NCI-H1092 (cell line): ENCODE measurements at places on chromosomes 1 and 21.

DNA sequence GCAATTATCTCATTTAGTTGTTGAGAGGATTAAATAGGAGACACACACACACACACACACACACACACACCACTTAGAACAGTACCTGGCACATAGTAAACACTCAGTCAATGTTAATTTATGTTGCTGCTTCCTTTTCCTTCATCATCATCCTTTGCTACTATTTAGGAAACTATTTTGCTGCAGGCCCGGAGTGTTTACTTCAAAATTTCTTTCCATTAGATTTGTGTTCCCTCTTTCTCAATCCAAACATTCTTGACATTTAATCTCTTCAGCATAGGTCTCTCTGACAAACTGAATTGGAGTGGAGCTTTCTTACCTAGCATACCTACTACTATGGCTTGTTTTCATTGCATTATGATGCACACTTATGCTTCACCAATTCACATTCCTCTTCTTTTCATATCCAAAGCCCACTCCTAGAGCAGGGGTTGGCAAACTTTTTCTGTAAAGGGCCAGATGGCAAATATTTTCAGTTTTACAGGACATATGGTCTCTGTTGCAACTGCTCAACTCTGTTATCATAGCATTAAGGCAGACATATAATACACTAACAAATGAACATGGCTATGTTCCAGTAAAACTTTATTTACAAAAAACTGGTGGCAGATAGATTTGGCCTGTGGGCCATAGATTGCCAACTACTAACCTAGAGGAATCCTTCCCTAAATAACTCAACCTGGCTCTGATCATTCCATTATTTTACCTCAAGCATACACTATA is 49.5 kb downstream of the SCMH1 start:
- no peak for DNase-seq

DNA sequence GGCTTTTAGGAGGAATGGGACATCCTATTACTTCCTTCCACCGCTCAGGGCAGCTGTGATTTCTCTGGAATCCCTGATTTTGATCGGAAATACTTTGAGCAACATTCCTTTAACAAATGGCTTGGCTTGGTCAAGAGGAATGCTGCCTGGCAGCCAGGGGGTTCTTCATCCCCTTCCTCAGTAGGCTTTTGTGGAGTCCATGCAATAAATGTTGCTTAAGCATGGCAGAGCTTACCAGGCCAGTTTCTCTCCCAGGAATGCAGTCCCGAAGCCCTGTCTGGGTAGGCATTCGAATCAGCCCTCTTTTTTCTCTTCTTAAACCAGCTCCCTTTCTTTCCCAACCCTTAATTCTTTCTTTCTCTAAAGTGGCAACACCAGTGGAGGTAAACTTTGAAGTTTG is 177.1 kb upstream of the KIAA0040 start:
- no peak for DNase-seq

DNA sequence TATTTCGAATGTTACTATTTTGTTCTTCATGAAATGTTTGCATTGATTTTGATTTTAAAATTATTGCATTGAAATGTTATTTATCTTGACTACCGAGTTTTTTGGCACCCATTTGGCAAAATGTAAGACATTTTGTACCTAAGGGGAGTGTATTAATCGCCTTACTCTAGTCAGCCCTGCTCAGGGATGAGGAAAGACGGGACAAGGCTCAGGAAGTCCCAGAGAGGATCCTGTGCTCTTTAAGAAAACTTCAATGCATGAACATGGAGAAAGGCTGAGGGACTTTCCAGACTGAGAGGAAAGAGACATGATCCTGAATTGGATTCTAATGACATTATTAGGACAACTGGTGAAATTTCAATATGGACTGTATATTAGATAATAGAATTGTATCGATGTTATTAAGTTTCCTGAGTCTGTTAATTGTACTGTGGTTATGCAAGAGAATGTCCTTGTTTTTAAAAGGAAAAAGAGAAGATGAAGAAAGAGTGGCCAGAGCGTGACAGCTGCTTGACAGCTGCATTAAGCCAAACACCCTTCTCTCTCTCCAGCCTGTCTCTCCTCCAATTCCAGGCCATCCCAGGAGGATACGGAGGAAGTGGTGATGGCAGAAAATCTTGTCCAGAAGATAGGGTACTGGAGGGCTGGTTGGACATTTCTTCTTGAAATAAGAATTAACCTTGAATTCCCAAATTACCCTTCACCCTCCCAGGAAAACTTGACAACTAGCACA is 66.0 kb downstream of the PLEKHA6 start:
- DNase-seq = no peak

- DNase-seq = no peak
These were observed 271.7 kb downstream of the NPHP4 start for GRCh38 chr1:5720484-5720883.

- no peak for DNase-seq
These were observed 308.5 kb downstream of the LMX1A start for GRCh38 chr1:165047994-165048393.

DNA sequence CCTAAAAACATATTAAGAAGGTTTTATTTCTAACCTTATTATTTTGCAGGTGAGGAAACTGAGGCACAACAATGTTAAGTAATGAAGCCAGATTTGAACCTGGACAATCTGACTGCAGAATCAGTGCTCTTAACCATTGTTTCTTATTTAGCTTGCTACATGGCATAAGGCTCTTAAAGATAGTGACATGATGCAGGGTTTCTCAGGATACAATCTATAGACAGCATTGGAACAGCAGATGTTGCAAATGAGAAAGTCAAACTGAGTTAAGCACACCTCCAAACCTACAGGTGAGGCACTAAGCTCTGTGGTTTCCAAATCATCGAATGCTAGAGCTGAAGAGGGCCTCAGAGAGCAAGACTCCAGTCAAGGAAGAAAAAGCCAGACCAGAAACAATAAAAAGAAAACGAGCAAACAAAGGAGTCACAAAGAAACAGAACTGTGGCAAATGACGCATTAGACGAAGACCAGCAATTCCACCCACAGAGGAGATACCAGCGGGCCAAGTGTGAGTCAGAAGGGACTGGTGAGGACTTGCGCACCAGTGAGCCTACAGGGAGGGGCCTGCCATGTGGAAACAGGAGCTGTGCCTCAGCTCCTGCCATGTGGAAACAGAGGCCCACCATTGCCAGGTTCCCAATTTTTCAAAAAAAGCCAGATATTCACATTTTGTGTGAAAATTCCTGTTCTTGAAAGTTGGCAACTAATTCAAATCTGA is 14.4 kb downstream of the CD58 start:
- DNase-seq = no peak

GRCh38 chr1:44421446-44421884 is 16.4 kb downstream of the RNF220 start:
- no peak for DNase-seq

GRCh38 chr1:234853906-234854644 is 244.1 kb upstream of the IRF2BP2 start:
- DNase-seq = no peak

GRCh38 chr21:16821588-16821987 is 691.3 kb upstream of the CXADR start:
- DNase-seq = no peak

DNA sequence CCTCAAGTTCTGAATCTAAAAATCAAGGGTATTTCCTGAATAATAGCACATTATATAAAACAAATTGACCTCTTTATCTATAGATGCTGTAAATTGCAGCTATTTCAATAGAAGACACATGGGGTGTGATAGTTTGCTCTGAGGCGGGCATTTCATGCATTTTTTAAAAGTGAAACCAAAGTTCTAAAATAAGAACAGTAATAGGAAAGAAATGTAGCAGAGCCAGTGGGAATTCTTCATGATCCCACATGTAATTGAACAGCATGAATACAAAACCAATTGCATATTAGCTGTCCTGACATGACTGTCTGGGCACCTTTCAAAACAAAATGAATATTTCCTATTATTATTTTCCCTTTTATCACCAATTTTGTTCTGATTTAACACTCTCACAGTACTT is 85.0 kb downstream of the RGS21 start:
- no peak for DNase-seq

DNA sequence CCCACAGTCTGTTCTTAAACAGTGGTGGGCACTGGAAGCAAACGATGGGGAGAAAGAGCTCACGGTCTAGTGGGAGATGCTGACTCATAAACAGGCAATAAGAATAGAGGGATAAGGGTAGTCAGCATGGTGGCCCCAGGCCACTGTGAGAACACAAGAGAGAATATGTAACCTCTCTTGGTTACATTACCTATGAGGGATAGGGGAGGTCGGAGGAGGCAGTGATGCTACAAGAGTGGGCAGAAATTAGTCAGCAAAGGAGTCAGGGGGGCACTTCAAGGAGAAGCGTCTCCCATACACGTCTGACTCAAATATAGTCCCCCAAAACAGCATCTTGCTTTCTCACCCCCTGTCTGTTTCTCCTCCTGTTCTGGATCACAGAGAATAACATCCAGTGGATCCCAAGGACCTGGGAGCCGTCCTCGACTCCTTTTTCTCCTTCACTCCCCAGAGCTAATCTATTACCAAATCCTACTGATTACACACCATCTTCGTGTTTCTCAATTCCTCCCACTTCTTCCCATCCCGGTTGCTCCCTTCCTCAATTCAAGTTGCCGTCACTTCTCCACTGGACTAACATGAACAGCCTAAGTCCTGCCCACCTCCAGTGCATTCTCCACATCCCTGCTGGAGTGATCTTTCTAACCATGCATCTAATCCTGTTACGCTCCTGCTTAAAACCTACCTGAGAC is 2.1 kb downstream of the SLAMF8 start:
- no peak for DNase-seq

GRCh38 chr1:15714406-15715136 is 21.5 kb upstream of the SLC25A34 start:
- DNase-seq = no peak

GRCh38 chr21:45153358-45154318 is 79.3 kb downstream of the ADARB1 start:
- DNase-seq = no peak

DNA sequence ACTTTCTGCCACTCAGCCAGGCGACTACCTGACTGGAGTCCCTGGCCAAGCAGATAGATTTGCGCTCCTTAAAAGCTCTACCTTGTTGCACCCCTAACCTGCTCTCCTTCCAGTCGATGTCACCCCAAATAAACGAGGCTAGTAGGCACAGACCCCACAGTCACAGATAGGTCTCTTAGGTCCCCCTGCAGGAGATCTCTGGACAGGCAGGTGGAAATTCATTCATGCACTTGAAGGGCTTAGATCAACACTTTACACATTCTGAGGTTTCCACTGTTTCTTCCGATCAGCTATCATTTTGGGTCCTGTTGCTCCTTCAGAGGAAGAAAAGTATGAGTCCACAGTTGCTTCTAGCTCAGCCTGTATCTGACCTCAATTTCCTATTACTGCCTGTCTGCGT is 272.6 kb upstream of the FMN2 start:
- no peak for DNase-seq

- DNase-seq = no peak
These were observed 21.0 kb upstream of the SPATA6 start for GRCh38 chr1:48493041-48493440.

- no peak for DNase-seq
These were observed 313.1 kb downstream of the MATN1 start for GRCh38 chr1:30410153-30410851.

DNA sequence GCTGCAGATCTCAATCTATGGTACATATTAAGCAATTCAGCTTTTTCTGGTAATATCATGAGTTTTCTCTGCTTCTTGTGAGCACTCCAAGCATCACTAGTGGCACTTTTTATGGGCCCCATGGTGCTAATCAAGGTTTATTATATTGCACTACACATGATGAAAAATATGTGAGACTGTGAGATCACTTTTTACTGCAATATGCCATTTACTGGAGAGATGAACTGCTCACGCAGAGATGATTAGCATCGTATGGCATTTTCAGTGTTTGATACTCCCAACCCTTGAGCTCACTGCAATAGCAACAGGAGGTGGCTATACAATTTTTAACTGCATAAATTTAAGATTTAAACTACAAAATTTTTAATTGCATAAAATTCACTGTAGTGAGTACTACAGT is 8.7 kb upstream of the KCNK1 start:
- DNase-seq = no peak

- DNase-seq = no peak
These were observed 60.1 kb upstream of the TARBP1 start for GRCh38 chr1:234538930-234539649.

DNA sequence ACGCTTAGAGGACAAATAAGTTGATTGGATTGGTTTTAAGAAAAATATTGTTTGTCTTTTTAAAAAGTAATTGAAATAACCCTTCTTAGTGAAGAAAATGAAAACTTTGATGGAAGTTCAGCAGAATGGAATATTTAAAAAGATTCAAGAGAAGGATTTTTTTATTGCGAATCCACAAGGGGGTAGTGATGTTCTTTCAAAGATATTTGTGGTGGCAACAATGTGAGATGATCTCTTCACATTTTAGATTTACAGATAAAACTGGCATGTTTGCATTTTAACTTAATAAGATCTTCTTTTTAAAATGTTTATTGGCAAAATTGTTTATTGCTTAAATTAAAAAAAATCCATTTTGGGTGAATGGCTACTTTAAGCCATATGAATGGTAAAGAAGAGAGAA is 8.9 kb downstream of the CAMTA1 start:
- DNase-seq = peak; percentile 36

DNA sequence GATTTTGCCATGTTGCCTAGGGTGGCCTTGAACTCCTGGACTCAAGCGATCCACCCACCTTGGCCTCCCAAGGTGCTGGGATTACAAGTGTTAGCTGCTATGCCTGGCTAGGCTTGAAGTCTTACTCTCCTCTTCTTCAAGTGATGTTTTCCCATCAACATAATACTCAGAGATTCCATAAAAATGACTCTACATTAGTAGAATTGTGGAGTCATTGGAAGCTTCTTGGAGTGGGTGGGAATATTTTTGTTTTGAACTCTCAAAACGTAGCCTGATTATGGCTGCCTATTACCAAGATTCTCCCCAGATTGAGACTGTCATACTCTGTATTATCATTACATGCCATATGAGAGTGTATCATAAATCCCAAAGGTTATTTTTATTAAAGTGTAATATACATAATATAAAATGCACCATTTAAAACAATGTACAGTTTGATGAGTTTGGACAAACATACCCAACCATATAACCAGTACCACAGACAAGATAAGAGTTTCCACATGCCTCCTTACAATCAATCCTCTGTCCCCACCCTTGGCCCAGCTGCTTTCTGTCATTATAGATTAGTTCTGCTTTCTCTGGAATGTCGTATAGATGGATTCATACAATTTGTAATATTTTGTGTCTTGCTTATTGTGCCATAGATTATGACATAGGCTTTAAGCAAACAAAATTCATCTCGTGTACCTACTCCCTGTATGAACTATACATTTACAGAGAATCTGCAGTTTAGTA is 8.0 kb upstream of the DNM3 start:
- no peak for DNase-seq

DNA sequence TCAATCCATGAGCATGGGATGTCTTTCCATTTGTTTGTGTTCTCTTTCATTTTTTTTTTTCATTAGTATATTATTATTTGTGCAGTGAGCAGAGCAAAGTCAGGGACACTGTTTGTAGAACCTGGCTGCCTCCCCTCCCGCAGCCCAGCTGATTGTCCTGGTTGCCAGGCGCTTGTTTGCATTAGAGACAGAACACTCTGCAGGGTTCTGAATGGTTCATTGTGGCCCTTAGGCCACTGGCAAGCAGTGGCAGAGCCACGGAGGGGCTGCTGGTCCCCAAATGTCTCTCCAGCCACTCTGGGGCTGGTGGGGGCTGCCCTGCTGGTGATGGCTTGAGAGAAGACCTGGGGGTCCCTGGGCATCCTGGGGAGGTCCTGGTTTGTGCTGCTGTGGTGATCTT is 29.0 kb downstream of the ETS2 start:
- no peak for DNase-seq
